ENCODE measurements at places on chromosomes 4 and X.

GRCh38 chr4:58275856-58276255 lies 1165.7 kb upstream of the IGFBP7 start:
- ATAC-seq = no peak

GRCh38 chr4:159444678-159445077 lies 341.8 kb downstream of the RAPGEF2 start:
- ATAC-seq = no peak

DNA sequence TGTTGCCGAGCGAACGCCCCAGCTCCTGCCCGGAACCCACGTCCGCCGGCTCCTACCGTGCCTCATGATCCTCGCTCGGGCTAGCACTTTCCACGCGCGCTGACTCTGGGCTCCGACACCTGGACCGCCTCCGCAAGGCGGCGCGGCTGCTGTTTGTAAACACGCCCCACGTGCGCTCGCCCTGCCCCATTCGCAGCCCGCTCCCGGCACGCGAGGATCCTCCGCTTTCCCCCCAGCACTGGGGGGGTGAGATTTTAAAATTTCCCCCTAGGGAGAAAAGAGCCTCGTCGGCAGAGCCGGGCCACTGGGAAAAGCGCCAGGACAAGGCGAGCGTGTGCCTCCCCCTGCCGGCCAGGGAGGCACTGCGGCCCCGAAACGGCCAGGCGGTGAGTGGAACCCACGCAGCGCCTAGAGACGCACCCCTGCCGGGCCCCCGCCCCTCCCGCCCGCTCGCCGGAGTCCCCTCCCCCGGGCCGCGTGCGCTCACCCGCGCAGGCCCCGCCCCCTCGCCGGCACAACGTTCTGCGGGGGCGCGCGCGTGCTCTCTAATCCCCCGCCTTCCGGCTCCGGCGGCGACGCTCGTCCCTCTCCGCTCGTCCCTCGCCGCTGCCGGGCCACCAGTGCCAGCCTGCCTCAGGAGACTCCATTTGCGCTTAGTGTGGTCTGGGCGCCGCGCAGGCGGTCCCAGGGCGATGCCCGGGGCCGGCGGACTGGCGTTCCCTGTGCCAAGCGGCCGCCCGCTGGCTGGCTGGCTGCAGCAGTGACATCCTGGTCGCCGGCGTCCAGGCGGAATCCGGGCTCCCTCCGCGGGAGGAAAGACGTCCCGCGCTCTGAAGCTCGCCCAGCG lies at the start of gene TIGD2:
TIGD2 (plus strand) TSS at position 548 of the 847 bp plus-strand sequence. CDS start 1,442 bp downstream, outside the sequence.
- ATAC-seq = peak; percentile 98

- ATAC-seq = no peak
These were observed 570 bp upstream of the RNF128 start for GRCh38 chrX:106725931-106726330.

DNA sequence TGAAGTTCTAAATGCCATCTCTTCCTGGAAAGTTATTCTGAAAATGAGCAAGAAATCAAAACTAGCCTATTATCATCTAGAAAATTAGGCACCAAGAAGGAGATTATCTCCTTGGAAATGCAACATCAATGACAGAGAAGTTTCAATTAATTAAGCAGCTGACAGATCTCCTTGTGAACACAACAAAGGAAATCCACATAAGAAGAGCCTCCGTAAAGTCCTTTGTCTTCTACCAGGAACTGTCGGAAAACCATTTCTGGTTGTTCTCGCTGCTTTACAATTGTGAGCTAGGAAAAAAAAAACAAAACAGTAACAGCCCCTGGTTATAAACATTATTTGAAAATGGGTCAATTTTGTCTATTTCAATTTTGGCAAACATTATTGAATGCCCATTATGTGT lies 38.2 kb downstream of the METTL14 start:
- ATAC-seq = no peak

DNA sequence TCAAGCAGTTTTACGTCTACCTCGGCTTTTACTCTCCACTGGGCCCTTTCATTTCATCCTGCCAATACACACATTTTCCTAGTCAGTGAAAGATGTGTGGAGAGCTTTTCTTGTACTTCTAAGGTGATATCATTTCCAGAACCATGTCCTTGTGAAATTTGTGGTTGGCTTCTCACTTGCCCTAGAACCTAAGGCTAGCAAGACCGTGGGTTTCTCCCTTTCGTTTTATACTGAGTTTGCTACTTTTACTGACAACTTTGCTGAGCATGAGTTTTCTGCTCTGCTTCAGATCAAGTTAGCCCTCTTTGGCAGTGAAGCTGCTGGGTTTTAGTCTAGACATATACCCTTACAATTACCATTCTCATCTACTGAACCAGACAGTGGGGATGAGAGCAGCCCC lies 95.7 kb upstream of the FRMPD4 start:
- ATAC-seq = no peak

DNA sequence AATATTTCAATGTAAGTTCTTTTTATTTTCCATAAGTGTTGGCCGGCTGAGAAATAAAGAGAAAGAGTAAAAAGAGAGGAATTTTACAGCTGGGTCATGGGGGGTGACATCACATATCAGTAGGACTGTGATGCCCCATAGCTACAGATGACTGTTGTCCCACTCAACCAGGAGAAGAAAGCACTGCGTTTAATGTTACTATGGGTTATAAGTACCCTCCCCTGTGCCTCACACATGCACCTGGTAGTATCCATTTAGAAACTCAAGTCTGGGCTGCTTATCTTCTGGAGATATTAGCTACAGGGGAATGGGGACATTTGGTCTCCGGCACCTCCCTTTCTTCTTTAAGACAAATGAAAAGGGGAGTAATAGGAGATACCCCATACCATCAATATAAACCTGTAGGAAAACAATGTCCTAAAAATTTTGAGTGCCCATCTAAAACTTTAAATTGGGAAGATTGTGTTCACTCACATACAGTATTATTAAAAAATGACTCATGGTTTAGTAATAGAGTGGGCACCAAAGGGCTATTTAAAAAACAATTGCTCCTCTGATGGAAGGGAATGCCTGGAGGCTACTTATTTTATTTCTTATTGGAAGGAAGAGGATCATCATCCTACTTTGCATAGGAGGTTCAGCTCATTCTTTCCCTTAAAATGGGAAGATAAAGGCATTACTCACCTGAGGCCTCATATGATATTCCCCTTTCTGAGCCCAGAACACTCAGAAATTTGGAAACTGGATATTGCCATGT lies 18.2 kb downstream of the UGT2B11 start:
- no peak for ATAC-seq

- ATAC-seq = no peak
These were observed 1027.3 kb downstream of the PCDH18 start for GRCh38 chr4:136505020-136505419.

DNA sequence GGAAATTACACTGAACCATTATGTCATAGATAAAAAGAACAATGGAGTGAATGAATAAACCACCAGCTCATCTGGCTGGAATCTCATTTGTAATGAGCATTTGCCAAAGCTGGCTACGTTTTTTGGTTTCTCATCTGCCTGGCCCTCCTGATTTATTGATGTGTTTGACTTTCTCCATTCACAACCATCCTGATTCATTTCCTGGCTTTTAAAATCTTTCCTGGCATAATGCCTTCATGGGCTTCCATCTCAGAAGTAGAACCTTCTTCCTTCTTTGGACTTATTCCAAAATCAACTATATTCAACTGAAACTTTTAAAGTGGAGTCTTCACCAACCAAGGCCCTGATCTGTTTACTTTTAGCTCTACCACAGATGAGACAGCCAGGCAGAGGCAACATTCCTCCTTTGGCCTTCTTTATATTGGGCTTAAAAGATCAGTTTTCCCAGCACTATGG lies 36.0 kb upstream of the ARSJ start:
- ATAC-seq = no peak

Data from stimulated activated memory B cell treated with anti-CD40 and anti-IgM and Interleukin-4, amounts not matched to agents 10 μg/mL and 1 μg/mL and 100 μg/mL, for 72 hours (primary cell).